ENCODE measurements at places on chromosomes 13 and 19.

- DNase-seq = no peak
These were observed 555 bp downstream of the NR2C2AP start for GRCh38 chr19:19202707-19203011.

GRCh38 chr19:45496349-45496953, 396 bp downstream of the RTN2 start:
- DNase-seq = no peak

GRCh38 chr13:28817204-28817603, 2.9 kb upstream of the MTUS2 start:
- DNase-seq = no peak

GRCh38 chr19:55590617-55591016, 8.7 kb downstream of the FIZ1 start:
- peak; percentile 16 for DNase-seq

- no peak for DNase-seq
These were observed 11.1 kb downstream of the ATP4B start for GRCh38 chr13:113646921-113647340.

DNA sequence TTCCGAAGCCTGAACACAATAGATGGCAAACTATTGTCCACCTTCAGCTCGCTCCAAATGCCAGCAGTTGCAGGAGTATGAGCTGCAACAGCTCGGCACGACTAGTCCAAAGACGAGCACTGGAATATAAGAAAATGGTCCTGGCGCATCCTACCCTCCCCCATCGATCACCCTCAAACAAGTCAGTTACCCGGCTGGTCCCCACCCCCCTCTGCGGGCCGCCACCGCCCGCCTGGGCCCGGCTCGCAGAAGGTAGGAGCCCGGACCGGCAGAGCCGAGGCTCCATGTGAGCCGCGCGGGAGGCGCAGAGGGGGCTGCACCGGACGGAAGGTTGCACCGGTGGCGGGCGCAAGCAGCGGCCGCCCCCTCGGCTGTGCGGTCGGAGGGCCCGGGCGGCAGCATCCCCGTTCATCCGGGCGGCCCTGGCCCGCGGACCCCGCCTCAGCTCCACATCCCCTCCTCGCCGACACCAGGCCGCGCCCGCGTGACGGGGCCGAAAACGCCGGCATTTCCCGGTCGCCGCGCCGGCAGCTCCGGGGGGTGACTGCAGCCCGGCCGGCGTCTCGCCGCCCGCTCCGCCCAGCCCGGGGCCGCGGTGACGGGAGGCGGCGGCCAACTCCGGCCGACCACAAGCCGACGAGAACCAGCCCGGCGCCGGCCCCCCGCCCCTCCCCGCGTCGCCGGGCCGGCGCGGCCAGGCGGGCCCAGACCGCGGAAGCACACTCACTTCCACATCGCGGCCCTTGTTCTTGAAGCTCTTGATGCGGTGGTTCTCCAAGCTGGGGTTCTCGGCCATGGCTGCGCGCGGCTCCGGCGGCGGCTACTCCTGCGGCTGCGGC, 552 bp downstream of the KPNA3 start:
- peak; percentile 42 for DNase-seq

DNA sequence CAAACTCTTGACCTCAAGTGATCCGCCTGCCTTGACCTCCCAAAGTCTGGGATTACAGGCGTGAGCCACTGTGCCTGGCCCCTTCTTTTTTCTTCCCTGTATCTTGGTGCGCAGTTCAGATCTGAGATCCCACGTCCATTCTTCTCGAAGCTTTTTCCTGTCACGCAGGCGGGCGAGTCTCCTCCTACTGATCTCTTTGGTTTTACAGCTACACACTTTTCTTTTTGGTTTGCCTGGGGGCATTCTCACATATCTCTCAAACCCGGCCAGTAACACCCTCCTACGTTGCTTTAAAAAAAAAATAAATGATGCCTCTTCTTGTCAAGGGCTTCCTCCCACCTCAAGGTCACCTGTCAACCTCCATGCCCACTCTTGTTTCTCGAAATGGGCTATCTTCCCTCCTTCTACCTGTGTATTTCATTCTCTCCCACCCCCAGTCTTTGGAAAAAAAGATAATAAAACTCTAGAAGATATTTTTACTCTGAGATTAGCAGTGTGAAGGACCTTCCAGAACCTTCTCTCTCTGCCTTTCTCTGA, 12.1 kb downstream of the TMPRSS9 start:
- DNase-seq = no peak

DNA sequence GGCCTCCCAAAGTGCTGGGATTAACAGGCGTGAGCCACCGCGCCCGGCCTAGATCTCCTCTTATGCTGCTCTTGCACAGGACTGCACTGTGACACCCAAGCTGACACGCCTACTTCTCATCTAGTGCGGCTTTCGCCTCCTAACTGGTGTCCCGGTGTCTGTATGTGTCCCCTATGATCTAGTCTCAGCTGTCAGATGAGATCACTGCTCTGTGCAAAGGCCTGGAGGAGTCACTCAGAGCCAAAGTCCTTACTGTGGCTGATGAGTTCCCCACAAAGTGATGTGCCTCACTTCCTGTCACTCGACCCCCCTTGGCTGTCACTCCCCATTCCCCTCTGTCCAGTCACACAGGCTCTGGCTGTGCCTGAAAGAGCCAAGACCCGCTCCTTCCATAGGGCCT, 2.5 kb downstream of the ZNF556 start:
- DNase-seq = peak; percentile 25

DNA sequence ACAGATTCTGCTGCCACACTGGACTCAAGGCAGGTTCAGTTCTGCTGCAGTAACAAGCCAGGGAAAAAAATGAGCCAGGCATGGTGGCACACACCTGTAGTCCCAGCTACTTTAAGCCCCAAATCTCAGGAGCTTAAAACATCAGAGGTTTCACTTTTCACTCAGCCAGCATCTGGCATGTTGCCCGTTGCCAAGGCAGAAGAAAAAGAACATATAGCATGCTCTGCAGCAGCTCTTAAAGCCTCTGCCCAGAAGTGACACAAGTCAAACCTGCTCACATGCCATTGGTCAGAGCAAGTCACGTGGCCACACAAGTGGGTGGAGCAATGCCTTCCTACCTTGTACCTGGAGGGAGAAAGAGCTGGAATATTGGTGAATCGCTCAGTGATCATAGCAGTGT, 14.7 kb upstream of the ADGRE5 start:
- peak; percentile 81 for DNase-seq

DNA sequence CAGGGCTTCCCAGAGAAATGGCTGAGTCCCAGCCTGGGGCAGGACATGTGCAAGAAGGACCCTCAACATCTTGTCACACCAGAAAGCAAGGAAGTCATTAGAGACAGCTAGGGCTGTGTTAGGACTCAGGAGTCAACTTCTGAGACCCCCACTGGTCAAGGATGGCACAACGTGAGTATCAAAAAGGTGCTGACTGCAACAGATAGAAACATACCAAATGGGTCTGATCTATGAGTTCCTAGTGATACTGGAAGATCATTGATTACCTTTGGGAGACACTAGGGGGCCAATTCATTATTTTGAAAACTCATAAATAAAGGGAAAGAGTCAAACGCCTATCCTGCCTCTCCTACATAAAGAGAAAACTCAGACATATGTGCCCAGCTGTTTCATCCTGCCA, 73.5 kb upstream of the GJB6 start:
- DNase-seq = no peak

- DNase-seq = no peak
These were observed 52.6 kb downstream of the MAP4K1 start for GRCh38 chr19:38564981-38565690.

DNA sequence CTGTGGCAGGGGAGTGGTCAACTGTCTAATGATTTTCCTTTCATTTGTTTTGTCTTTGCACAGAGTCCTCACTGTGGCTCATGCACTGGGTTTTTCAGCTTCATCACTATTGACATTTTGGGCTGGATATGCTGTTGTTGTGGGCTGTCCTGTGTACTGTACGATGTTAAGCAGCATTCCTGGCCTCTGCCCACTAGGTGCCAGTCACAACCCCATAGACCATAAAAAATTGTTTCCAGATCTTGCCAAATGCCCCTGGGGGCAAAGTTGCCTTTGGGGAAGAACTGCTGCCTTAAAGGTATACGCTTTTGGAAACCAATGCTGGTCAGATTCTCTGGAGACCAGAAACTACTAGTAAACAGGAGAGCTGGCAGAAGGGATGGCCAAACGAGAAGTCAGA, 310.4 kb downstream of the SPRY2 start:
- peak; percentile 57 for DNase-seq

DNA sequence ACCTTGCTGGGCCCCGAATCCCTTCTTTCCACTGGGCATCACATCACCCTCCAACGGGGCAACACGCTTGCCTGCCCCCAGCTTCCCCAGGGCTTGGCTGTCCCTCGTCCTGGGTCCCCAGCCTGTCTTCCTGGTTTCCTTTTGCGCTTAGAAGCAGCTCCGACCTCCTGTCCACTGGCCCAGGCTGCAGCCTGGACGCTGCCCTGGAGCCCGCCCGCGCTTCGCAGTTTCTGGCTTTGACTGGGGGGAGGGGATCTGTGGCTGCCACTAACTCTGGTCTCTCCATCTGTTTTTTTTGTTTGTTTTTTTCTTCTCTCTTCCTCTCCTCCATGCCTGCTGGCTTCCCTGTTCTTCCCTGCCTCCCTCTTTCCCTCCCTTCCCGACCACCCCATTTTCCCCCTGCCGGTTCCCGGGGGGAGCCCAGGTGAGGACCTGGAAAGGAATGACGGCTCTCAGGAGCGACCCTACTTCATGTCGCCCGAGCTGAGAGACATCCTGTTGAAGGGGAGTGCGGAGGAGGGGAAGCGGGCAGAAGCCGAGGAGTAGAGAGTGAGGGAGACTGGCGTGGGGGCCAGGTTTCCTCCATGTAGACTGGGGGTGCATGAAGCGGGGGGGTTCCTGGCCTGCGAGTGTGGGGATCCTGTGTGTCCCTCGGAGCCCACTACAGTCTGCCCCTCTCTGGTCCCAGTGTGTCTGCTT, 11.5 kb upstream of the ILF3 start:
- DNase-seq = no peak

- peak; percentile 79 for DNase-seq
These were observed 130.2 kb downstream of the FGF9 start for GRCh38 chr13:21800837-21801616.

- no peak for DNase-seq
These were observed 5.8 kb downstream of the HSPBP1 start for GRCh38 chr19:55273978-55274707.

GRCh38 chr19:14661372-14661924, 13.2 kb downstream of the ADGRE3 start:
- DNase-seq = no peak

DNA sequence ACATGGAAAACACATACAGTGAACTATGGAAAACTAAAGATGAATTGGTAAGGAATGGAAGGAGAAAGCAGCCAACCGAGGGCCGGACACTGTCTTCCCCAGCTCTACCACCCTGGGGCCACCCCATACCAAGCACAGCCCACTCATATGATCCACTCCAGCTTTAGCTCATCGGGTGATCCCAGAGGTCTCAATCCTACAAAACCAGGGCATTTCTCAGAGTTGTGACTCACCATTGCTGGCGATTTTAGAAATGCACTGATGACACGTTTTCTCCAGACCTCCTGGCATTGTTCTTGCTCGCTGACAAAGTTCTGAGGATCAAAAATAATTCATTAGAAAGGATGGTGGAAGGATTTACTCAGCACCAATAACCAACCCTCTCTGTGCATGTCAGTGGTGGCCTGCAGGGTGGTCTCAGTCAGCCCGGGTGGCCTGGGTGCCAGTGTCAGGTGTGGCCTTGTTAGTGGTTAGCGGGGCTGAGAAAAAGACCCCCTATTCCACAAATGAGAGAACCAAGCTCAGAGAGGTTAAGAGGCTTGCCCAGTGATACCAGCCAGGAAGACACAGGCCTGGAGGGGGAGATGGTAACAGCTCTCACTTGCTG, 6.6 kb downstream of the TMEM272 start:
- DNase-seq = peak; percentile 30

- peak; percentile 36 for DNase-seq
These were observed 29.4 kb upstream of the PTPRS start for GRCh38 chr19:5369962-5370367.

- DNase-seq = no peak
These were observed 158.0 kb downstream of the TM9SF2 start for GRCh38 chr13:99659226-99659625.

GRCh38 chr13:40518481-40518882, 148.0 kb downstream of the FOXO1 start:
- peak; percentile 93 for DNase-seq

GRCh38 chr13:93029536-93029935, 197.1 kb upstream of the GPC6 start:
- no peak for DNase-seq

DNA sequence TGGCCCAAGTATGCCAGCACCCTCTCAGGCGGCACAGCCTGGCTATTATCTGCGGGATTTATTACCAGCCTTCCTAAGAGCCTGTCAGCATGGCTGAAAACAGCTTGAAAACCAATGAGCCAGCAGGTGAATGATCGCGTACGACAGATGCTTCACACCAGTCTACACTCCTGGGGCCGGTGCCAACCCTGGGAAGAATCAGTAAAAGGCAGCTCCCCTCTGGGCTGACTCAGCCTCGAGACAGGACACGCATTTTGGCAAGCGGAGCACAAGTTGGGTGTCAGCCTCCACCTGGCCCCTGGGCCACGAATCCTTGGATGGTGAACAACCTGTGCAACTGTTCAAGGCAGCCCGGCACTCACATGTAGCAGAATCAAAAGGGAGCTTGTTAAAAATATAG, 15.6 kb downstream of the EMP3 start:
- DNase-seq = peak; percentile 50

- no peak for DNase-seq
These were observed 569.7 kb upstream of the SLITRK6 start for GRCh38 chr13:86368924-86369323.

GRCh38 chr13:76745261-76746200, 140.7 kb downstream of the KCTD12 start:
- DNase-seq = no peak

DNA sequence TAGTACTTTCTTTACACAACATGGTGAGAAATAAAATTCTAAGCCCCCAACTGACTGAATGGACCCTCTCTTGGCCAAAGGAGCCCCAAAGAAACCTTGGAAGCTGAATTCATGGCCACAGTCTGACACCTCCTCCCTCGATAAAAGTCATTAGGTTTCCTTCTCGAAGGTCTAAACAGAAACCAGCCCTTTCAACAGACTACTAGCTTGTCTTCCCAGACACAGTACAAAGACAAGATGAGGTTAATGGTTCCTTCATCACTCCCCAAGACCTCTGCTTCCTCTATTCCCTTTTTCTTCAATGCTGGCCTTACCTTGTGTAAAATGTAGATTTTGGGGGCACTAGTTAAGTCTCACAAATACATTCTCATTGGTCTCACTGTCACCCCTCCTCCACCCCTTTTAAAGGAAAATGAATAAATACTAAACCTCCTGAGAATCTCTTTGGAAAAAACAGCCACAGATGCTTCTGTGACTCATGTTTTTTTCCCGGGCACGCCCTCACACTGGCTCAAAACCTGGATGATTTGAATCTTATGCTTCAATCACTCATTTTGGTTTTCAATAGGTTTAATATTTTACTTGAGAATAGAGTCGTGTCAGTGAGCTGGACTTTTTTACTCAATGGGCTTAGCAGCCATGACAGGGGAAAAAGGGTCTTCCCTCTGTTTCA, 65.8 kb upstream of the MED4 start:
- DNase-seq = peak; percentile 90

GRCh38 chr19:36773223-36773579, 594 bp upstream of the ZNF850 start:
- no peak for DNase-seq

- DNase-seq = peak; percentile 28
These were observed 635.4 kb upstream of the ARGLU1 start for GRCh38 chr13:107203146-107203847.

- DNase-seq = no peak
These were observed 184.2 kb downstream of the PTPRS start for GRCh38 chr19:5156231-5156986.
